ENCODE measurements at places on chromosomes 13 and 19.
A peak's percentile ranks its signal among the peaks of the same experiment; 100 is the strongest.

DNA sequence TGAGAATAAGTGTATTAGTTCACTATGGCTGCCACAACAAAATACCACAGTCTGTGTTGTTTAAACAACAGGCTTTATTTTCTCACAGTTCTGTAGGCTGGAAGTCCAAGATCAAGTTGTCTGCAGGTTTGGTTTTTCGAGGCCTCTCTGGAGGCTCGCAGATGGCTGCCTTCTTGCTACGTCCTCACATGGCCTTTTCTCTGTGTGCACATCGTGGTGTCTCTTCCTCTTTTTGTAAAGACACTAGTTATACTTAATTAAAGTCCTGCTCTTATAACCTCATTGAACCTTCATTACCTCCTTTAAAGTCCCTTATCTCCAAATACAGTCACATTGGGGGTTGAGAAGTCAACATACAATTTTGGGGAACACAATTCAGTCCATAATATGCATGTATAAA lies 10.6 kb downstream of the CSNK1A1L start:
- no peak for DNase-seq

DNA sequence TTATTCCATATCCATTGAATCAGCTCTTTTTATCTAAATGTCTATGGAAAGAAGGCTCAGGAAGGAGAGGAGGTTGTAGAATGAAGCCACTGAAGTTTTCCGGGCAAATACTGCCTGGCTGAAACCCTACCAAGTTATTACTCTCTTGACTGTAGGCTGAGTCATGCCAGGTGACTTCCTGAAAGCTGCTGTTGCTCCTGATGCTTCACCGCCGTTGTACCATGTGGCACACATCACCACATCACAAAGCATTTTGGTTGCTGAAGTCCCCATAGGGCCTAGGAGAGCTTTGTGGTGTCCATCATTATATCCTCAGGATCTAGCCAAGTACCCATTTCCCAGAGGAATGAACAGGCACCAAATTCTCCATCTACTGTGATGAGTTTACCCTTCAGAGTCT lies 11.1 kb upstream of the TDRD12 start:
- DNase-seq = peak; percentile 64

- DNase-seq = no peak
Measured at GRCh38 chr13:88685459-88685858, 1014.3 kb downstream of the SLITRK5 start.

GRCh38 chr13:106376401-106377112 lies 158.9 kb downstream of the EFNB2 start:
- no peak for DNase-seq

GRCh38 chr13:94542917-94543316 lies 53.0 kb downstream of the TGDS start:
- peak; percentile 35 for DNase-seq

DNA sequence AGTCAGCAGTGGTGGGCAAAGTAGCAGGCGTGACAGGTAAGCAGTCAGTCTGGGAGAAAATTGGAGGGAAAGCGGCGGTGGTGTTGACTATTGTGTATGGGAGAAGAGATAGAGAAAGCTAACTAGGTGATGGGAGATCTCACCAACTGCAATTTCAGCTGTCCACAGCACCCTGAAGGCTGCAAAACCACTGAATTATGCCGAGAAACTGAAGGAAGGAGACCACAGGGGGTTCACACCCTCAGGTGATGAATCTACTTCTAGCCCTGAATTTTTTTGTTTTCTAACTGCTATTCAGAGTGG lies 631.5 kb downstream of the UQCRFS1 start:
- DNase-seq = no peak

DNA sequence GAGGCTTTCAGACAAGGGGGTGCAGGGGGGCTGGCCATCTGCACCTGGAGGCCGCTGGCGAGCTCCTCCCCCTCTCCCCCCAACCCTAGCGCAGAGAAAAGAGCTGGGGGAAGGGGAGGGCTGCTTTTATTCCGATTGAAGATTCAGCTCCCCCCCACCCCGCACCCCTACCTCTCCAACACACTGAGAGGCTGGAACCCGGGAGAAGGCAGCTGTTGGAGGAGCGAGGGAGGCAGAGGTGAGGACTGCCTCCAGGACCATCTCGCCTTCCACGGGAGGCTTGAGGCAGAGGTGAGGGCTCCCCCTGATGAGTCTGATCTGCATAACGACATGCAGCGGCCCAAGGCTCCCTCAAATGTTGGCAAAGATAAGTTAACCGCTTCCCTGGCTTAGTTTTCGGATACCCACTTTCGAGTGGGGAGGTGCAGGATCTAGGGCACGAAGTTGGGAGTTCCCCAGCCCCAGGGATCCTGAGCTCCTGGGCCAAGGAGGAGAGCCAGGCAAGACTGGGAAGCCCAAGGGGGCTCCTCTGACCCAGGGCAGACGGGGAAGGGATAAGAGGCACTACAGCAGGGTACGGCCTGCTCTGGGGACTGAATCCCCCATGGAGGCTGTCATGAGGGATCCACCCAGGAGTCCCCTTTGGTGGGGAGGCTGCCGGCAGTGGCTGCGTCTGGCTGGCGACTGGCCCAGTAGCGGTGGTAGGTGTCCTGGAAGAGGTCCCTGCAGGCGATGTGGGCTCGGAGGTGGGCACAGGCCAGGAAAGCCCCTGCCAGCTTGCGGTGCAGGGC lies 1.2 kb upstream of the NUMBL start:
- peak; percentile 69 for DNase-seq

GRCh38 chr13:42873081-42873480 lies 91.7 kb downstream of the FAM216B start:
- no peak for DNase-seq

DNA sequence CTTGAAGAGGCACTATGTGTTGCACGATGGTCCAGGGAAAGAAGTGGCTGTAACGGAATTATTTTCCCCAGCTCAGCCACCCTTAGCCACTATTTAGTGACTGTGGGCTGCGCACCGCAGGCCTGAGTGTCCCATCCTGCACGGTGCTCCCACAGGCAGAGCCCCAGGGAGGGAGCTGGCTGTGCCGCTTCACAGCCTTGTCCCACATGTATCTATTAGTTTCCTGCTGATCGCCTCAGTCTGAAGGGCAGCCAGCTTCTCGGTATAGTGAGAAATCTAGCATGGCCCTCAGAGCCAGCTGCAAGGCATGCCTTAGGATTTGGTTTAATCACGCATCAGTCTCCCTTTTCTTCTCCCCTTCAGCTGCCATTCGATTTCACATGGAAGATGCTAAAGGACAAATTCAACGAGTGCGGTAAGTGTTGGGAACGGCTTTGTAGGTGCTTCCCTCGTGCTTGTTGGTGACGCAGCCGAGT lies 15.7 kb downstream of the PRAM1 start:
- no peak for DNase-seq

DNA sequence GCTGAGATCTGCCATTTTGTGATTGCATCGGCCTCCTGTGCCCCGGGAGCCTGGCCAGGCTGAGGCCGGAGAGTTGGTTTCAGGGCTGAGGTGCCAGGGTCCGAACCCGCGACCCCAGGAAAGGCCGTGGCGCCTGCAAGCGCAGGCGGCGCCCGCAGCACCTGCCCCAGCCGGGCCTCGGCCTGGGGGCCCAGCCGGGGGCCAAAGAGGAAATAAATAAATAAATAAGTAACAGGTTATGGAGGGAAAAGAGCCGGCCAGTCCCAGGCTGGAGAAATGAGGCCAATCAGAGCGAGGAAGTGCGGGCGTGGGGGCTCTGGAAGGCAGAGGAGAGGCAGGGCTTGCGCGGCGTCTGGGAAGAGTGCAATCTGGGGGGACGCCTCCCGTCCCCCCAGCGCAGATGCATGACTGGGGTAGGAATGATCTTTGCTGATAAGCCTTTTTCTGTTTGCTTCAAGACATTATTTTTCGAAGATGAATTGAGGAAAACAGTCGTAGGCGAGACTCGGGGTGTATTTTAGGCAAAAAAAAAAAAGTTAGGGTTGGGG lies 145.6 kb upstream of the ZNF536 start:
- no peak for DNase-seq

DNA sequence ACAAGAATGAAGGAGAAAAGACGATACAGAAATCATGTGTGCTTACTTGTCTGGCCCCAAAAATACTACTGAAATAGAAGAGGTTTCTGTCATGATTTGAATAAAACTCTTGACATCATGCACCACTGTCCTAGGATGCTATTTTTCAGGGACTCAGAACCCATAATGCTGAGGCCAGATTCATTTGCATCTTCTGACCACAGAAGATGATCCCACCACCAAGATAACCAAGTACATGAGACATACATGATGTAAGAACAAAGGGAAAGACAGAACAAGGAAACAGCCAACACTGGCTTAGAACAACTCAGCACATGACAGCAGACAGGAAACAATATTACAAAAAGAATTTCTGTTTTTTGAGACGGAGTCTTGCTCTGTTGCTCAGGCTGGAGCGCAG lies 2.5 kb downstream of the ZNF552 start:
- DNase-seq = peak; percentile 71

DNA sequence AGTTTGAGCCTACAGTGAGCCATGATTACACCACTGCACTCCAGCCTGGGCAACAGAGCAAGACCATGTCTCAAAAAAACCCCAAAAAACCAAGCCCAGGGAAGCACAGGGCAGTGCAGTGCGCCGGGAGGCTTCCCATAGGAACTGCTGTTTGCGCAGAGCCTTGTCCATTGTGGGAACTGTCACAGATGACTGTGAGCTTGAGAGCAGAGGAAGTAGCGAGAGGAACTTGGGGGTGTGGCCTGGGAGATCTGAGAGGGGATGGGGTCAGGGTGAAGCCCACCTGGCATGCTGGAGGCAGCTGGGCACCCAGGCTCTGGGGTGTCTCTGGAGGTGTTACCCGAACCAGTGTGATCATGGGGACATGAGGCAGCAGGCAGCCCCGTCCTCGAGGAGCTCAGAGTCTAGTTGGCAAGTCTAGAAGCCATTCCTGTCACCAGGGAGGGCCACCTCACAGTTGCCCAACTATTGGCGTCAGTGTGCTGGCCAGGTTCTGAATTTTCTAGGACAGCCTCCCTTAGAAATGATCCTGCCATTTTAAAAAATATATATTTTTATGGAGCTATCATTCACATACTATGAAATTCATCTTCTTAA lies 10.4 kb downstream of the KDM4B start:
- no peak for DNase-seq

DNA sequence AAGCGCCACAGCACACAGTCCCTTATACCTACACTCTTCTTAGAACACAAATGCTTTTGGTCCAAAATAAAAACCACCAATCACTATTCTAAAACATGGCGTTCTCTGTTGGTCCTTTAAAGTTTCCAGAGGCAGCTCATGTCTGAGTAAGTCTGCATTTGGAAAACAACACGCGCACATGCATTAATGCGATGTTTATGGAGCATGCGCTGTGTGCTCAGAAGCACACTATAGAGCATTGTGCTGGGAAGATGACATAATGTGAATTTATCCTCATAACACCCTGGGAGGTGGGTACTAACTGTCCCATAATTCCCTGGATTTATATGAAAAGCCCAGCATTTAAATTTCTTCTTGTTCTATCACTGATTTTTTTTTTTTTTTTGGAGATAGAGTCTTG lies 10.7 kb downstream of the ZNF682 start:
- no peak for DNase-seq

DNA sequence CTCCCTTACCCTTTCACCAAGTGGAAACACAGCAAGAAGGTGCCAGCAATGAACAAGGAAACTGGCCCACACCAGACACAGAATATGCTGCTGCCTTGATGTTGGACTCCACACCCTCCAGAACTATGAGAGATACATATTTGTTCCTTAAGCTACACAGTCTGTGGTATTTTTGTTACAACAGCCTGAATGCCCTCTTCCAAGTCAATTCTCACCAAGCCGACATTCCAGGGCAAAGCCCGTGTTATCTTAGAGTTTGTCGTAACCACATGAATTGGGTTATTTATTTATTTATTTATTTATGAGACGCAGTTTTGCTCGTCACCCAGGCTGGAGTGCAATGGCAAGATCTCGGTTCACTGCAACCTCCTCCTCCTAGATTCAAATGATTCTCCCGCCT lies 14.9 kb downstream of the FGF21 start:
- no peak for DNase-seq

- DNase-seq = no peak
Measured at GRCh38 chr19:821825-822503, at the start of gene PLPPR3. Gene PLPPR3 (minus strand): TSS chr19:821955. CDS start chr19:821559, 396 bp downstream.

DNA sequence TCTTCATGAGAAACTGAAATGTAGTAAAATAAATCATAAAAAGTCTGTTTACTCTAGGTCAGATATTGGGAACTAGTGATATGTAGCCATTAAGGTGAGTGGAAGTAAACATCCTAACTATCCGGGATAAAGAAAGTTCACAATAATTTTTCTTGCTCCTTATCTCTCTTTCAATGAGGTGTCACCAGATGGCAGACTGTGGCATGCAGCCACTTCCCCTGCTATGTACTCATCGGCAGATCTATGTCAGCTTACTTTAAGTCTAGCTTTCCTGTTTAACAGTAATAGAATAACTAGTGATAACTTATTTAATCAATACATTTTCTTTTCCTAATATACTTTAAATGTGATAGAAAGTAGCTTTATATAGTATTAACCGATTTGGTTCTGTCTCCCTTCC lies 181.9 kb downstream of the NDFIP2 start:
- peak; percentile 57 for DNase-seq

DNA sequence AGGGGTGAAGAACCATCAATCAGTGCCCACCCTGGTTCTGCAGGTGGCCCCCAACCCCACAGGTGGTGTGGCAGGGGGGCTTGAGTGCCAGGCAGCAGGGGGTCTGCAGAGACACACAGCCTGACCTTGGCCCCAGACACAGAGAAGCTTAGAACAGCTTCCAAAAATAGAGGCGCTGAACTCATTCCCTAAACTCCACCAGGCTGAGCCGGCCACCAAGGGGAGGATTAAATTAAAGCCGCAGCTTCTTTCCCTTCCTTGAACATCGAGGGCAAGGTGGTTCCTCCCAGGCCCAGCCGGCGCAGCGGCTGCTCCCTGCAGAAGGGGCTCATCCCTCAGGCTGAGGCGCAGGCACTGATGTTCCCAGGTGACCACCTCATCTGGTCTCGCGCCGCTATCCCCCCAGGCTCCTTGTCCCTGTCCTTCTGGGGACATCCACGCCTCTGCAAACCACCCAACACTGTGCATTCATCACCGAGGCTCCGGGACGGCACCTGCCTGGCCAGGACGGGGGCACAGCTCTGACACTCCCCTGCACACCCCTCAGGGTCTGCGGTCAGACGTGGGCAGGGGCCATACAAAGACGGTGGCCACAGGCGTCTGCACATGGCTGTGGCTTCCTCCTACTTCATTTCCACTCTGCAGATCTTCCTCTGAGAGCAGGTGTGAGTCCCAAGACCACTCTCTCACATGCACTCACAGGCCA lies 30.9 kb downstream of the LAMP1 start:
- peak; percentile 25 for DNase-seq

DNA sequence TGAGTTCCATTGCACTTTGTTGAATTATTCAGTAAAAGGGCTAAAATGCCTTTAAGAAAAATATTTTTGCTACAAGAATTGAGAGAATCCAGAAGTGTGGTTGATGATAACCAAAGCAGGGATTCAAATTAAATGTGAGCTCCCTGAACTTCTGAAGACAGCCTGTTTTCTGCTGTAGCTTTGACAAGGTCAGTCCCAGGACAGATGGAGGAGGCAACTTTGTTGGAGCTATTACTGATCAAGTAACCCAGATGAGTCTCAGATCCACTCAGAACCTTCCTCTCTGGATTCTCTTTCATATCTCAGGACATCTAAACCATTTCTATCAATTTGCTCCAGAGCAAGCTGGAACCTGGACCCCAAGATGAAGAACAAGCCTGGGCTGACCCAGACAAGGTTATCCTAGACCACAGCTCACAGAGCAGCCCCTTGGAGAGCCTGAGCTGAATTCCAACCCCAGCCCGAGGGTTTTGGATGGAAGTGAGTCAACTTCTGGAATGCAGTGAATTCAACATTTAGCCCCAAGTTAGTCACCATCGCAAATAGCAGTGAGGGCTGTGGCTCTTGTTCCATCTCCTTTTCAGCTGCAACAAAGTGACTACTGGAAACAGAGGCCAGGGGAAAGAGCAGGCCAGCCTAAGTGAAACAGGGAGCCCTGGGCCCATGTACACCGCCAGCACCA lies 137.8 kb upstream of the TSC22D1 start:
- DNase-seq = no peak

GRCh38 chr19:56710437-56710836 lies 38.9 kb upstream of the ZNF835 start:
- no peak for DNase-seq

Data from hematopoietic multipotent progenitor cell treated with erythropoietin and hydrocortisone succinate and interleukin-3 and kit ligand, for 4 days (in vitro differentiated cells).